Epithelial cell of proximal tubule (primary cell): ENCODE measurements at places on chromosomes 5 and 9.

GRCh38 chr5:125043781-125044391, 297.4 kb upstream of the ZNF608 start:
- peak; percentile 91 for DNase-seq

GRCh38 chr5:96229188-96229587, 203.9 kb downstream of the PCSK1 start:
- DNase-seq = no peak

GRCh38 chr9:17609312-17610005, 30.6 kb downstream of the SH3GL2 start:
- DNase-seq = no peak

- DNase-seq = no peak
Measured at GRCh38 chr5:172433071-172433470, 21.3 kb downstream of the SH3PXD2B start.

- DNase-seq = no peak
Measured at GRCh38 chr9:89195131-89195797, 16.6 kb upstream of the SHC3 start.

DNA sequence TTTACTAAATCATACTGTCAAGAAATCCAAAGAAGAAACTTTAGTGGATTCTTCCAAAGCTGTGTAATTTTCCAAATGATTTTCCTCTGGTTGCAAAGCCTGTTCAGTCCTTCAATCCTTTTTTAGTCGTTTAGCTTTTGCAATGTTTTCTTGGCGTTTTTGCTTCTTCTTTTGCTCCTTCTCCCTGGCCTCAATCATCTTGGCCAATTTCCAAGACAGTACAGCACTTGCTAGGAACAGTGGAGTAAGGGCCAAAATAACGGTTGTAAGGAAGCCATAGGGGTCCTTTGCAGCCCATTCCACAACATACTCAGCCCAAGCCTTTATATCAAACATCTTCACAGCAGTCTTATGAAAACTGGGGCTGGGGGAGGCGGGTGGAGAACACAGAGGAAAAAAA, 2.4 kb downstream of the SMIM15 start:
- DNase-seq = no peak

DNA sequence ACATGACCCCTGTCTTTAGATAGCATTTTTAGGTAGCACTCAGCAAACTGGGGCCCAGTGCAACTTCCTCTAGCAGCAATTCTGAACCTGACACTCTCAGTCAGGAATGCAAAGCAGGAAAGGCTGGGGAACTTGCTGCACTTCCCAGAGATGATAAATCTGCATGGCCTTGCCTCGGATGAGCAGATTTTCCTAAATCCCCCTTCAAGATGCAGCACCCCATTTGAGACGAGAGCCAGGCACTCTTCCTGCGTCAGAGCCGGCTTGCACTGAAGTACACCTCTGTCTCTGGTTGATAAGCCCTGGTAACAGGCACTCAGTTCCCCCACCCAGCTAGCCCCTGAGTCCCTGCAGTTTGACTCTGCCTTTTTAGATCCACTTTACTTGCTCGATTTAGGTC, 296.7 kb upstream of the PANK3 start:
- DNase-seq = no peak

- DNase-seq = no peak
Measured at GRCh38 chr9:20326516-20326915, 295.8 kb downstream of the MLLT3 start.

GRCh38 chr5:1885404-1885755, 2.7 kb upstream of the IRX4 start:
- DNase-seq = no peak

DNA sequence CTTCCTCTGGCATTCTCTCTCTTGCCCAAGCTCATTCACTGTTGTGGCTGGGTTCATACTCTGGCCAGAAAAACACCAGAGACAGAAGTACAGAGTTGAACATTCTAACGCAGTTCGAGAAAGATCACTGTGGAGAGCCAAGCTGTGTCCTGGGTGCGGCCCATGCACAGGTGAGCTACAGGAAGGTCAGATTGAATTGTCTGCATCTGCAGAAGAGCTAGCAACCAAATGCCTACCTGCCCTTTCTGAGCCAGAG, 126.8 kb upstream of the DPYSL3 start:
- DNase-seq = no peak

DNA sequence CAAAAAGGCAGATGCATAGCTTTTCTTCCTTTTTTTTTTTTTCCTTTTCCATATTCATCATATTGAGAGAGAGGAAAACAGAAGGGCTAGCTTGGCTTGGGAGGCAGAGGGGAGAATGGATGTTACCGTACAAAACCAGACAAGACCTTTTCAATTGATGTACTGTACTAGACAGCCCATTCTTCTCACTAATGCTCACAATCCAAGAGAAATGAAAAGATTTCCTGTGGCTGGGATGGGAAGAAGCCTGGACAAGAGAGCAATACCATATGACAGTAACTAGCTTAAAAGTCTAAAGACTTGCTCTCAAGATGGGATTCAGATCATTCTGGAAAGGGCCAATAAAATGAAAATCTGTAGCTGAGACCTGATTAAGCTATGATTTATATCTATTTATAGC, 3.4 kb downstream of the CEMIP2 start:
- no peak for DNase-seq

DNA sequence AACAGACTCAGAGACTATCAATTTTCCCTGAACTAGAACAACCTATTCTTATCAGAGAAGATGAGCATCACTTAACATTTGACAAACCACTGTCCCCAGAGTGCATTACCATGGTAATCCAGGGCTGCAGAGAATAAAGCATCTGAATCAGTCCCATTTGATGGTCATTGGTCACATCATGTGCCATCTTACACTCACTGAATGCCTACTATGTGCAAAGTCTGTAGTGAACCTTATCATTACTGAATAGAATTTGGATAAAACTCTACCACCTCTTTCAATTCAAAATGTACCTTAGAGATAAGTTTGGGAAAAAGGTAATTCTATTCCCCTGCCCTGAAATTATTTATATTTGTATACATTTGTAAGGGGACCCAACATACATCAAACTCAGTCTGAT, 156.4 kb upstream of the TRPC7 start:
- DNase-seq = no peak

DNA sequence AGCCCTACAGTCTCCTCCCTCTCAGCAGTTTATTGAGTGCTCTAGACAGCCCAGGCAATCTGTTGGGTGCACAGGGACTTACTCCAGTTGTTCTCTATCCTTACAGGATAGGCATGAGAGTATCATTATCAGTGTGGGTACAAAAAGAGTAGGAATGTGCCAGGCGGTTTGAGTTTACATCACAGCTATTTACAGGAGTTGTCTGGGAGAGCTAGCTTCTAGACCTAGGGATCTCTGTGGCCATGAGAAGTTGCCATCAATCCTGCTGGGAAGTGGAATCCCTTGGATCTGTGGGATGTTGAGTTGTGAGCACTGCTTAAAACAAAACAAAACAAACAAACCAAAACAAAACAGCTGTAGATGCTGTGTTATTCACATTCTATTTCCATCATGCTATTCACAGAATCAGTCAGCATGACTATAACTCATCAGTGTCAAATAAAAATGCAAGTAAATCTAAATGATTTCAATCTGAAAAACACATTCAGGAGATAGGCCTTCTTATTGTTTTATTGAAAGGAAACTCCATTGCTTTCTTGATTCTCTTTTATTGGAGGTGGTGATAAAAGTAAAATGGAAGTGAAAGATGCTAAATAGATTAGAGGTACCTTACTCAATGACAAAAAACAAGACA, 552.4 kb upstream of the ZNF608 start:
- DNase-seq = no peak

DNA sequence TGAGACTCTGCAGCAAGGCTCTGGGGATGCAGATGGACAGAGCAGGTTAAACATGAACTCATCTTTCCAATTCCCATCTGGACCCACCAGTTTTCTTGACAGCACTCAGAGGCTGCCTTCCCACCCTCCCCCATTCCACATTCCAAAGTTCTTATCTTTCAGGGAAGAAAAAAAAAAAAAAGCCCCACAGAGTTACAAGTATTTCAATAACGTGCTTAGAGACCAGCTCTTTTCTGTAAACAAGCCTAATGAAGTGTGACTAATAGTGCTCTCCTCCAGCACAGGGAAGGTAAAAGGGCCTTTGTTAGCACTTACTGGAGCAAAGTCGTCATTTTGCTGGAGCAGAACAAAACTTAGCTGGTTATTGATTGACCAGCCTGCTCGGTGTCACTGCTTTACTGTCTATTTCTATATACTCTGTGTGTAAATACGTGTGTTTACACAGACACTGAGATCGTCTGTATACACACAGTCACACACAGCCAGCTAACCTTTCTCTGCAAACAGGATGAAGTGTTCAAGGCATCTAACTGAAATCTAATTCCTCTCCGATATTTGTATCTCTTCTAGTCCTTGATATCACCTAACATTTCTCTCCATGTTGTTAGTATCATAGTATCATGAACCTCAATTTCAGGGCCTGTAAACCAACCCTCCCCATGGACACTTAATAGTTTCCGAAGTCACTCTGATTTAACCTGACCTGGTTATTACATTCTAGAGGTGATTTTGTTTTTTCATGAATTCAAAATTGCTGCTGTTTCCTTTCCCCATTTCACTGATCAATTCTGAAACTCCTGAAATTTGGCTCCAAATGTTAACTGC, 84.9 kb downstream of the ZNF608 start:
- peak; percentile 100 for DNase-seq

GRCh38 chr9:79969393-79970145, 397.8 kb downstream of the TLE4 start:
- no peak for DNase-seq

- peak; percentile 6 for DNase-seq
Measured at GRCh38 chr9:74025402-74025925, 471.7 kb upstream of the RORB start.

DNA sequence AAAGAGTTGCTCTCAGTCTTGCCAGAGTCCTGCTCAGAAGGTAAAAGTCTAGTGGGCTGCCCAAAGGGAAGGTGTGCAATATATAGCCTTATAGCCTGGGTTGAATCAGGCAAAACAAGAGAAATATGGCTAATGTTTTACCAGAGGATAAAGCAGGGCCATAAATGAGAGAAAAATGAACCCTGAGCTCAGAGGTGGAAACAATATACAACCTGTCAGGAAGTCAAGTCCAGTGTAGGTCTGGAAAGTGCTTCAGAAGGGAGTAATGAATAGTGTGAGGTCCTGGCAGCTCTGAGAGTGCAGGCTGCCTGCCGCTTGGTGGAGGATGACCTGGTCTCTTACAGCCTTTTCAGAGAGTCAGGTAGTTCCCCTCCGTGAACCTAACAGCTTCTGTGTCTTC, 177.8 kb upstream of the TNC start:
- DNase-seq = no peak
